Hypothalamus (tissue), 51 donors: ENCODE measurements at places on chromosomes 1 and 21.

GRCh38 chr21:44694776-44695175, 2.2 kb upstream of the KRTAP10-12 start:
- DNase-seq: no peak

DNA sequence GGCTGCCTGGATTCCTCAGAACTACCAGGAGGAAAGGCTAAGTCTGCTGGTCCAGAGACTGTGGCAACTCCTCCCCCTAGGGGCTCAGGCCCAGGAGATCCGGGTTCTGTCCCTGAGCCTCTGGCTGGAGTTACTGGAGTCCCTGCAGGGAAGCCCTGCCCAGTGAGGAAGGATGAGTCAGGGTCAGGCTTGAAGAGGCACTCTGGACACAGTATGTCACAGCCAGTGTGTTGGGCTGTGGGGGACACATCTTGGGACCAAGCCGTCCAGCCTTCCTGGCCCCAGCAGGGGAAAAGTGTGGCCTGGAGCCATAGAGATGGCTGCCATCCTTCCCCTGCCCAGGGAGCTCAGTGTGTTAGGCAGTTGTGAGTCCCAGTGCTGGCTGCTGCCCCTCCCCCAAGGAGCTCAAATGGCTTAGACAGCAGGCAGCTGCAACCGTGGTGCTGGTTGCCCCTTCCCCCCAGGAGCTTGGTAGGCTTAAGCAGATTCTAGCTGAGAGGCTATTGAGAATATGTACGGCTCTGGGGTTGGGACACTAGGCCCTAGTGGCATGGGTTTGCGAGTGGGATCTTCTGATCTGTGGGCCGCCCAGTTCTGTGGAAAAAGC, 28.2 kb upstream of the RABGAP1L start:
- DNase-seq: no peak

DNA sequence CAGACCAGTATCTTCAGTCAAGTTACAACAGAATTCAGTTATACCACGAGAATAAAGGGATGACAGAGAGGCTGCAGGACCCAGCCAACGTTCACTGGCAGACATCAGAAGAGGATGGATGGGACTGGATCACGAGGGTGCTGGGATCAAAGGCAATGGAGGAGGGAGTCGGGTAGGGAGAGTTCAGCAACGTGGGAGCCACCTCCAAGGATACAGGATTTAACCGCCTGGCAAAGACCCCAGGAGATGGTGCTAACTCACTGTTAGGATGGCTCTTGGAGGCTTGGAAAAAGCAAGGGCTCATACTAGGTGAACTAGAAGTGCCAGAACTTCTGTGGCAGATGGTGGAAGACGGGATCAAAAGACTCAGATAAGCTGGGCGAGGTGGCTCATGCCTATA, 99.1 kb upstream of the DISP3 start:
- no peak for DNase-seq

GRCh38 chr1:221089803-221090202, 210.6 kb downstream of the HLX start:
- DNase-seq: no peak

DNA sequence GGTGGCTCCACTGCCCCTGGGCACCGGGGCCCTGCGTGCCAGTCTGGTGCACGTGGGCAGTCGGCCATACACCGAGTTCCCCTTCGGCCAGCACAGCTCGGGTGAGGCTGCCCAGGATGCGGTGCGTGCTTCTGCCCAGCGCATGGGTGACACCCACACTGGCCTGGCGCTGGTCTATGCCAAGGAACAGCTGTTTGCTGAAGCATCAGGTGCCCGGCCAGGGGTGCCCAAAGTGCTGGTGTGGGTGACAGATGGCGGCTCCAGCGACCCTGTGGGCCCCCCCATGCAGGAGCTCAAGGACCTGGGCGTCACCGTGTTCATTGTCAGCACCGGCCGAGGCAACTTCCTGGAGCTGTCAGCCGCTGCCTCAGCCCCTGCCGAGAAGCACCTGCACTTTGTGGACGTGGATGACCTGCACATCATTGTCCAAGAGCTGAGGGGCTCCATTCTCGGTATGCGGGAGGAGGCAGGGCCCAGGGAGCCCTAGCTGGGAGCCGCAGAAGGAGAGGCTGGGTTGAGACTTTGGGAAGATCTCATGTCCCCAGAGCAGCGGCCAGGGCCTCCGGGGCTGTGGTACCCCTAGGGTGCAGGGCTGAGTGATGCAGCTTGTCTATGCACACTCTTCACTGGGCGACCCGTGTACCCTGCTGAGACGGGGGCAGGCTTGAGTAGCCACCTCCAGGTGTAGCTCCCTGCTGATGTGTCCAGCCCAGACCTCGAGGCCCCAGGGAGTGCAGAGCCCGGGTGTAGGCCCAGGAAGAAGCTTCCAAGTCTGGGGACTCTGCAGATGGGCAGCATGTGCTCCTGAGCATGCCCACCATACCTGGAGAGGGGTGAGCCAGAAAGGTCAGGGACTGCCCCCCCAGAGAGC, 1.8 kb downstream of the VWA1 start:
- DNase-seq: no peak

GRCh38 chr1:50262436-50262835, 153.7 kb downstream of the ELAVL4 start:
- no peak for DNase-seq

DNA sequence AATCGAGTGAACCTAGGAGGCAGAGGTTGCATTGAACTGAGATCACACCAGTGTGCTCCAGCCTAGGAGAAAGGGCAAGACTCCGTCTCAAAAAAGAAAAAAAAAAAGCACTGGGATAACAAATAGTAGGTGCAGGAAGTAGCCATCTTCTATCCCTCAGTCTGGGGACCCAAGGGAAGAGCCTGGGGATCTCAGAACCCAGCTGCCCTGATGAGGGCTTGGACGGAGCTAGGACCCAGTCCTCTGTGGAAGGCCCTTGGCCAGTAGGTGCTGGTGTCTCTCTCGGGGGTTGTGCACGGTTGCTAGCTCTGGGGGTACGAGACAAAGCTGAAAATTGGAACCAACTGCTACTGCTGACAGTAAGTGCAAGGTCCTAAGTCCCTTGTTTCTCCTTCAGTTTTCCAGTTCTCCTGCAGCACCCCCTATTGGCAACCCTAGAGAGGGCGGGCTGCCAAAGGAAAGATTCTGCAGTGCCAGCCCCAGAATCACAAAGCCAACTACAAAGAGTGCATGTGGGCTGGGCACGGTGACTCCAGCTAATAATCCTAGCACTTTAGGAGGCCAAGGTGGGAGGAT, 57.6 kb upstream of the KIF1B start:
- DNase-seq: peak; percentile 55

GRCh38 chr1:156927215-156928042, 7.0 kb downstream of the LRRC71 start:
- no peak for DNase-seq

DNA sequence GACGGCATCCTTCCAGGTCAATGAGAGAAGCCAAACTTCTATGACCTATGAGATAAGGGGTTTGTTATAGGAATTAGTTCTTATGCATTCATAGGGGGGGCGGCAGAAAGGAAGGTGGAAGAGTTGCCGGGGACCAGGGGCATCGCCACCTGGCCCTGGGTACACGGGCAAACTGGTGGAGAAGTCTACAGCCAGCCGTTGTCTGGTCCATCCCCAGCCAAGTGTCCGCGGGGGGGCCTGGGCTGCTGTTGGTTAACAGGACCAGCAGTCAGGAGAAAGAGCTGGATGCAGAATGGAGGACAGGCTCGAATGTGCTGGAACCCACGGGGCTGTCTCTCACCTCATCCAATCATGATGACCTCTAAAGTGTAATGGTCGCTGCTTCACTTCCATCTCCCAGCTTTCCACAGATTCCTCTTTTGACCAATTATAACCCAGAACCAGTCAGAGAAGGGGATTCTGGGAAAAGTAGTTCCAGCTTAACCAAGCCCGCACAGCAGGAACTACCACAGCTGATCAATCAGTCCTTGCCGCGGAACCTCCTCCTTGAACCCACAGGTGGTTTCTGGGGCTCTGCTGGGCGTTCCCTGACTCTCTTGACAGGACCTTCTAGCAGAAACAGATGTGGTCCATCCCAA, 17.8 kb downstream of the TMEM51 start:
- no peak for DNase-seq

DNA sequence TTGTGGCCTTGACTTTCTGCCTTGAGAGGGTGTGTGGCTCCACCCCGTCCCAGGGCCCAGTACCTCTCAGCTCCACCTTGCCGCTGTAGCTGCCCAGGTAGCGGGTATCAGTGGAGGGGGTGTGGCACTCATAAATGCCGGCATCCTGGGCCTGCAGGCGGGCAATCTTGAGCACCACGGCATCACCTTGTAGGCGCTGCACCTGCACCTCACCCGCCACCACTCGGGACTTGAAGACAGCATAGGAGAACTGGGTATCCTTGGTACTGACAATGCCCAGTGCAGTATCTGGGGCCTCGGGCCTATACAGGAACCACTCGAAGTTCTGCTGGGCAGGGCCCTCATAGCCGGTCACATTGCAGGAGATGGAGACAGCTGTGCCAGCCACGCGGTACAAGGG, 3.6 kb downstream of the IGSF8 start:
- no peak for DNase-seq

GRCh38 chr1:41874151-41874719, 44.5 kb downstream of the HIVEP3 start:
- no peak for DNase-seq

DNA sequence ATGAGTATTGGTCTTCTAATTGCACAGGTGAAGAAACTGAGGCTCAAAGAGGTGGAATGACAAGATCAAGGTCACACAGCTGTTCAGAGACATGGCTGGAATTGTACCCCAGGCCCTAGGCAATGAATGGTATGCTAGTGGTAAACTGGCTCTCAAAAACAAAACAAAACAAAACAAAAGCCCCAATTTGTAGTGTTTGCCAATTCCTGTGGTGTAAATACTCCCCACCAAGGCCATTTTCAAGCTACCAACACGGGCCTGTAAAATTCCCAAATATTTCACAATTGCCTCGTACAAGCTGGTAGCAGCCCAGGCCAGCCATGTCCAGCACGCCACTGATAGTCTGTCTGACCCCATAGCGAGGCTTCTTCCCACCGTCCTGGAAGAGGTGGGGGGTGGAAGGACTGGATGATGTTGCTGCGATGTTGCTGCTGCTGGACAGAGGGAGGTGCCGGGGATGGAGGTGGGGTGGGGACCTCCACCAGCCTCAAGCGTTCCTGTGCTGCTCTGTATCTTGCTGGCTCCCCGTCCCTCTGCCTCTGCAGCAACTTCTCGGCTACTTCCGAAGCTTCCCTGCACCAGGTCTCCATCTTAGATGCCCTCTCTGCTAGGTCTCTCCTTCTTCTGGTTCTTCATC, 62.2 kb upstream of the RUNX3 start:
- DNase-seq: no peak

DNA sequence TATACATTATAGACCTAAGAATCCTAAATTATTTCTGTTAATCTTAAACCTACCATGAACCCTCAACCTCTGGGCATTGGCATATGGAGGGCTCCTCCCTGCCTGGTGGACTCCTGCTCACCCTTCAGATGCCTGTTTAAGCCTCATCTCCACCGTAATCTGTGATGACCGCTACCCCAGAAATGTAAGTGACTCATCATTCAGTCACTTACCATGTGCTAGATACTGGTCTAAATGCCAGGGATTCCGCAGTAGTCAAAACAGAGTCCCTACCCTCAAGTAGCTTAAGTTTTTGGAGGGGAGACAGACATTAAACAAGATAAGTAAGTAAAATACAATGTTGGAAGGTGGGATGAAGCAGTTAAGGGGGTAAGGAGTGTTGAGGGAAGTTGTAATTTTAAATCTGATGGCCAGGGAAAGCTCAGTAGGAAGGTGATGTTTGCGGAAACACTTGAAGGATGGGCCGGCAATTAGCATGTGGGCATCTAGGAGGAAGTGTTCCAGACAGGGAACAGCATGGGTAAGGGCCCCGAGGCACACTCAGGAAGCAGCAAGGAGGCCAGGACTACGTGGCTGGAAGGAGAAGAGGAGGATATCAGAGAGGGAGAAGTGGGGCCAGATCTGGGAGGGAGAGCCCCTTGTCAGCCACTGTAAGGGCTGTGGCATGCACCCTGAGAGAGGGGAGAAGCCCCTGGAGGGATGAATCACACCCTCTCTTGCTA, 141.7 kb upstream of the HOOK1 start:
- no peak for DNase-seq

GRCh38 chr1:164576291-164577271, 17.6 kb downstream of the PBX1 start:
- no peak for DNase-seq

GRCh38 chr1:77100875-77101274, 118.4 kb downstream of the PIGK start:
- DNase-seq: no peak

GRCh38 chr1:99185196-99185595, 79.1 kb upstream of the PLPPR4 start:
- DNase-seq: no peak

- DNase-seq: no peak
These were observed 148.1 kb upstream of the RUNX1 start for GRCh38 chr21:35197191-35197590.

DNA sequence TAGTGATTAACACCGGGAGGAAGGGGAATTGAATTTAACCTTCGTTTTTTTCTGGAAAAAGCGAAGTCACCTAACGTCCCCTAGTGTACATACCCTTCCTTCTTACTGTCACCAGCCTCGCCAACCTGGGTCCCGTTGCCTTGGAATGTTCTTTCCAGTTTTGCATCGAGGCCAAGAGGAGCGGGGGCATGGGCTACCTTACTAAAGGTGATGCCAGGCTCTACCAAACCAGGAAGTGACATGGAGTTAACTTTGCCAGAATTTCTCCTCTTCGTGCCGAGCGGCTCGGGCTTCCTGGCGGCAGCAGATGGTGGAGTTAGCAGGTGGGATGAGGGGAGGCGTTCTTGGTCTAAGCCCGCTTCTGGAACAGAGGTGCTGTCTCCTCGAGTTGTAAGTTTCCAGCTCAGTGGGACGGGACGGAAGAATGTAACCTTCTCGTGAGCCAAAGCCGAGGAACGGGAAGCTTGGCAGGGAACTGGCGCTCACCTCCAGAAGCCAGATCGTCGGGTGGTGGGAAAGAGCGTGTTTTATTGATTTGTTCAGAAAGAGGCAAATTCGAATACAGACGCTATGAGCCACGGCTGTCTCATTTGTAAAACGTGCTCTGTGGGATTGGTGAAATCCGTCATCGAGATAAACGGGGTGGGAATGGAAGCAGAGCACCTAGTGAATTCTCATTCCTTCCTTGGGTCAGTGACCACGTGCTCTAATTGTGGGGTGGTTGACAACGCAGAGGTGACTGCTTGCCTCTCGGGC, 486 bp downstream of the NIPAL3 start:
- DNase-seq: no peak

- no peak for DNase-seq
These were observed 755 bp downstream of the SCMH1 start for GRCh38 chr1:41241354-41241748.

GRCh38 chr1:155522069-155522468, 40.5 kb downstream of the ASH1L start:
- no peak for DNase-seq

- no peak for DNase-seq
These were observed 152.1 kb upstream of the USP24 start for GRCh38 chr1:55367273-55367672.

- no peak for DNase-seq
These were observed 48.3 kb downstream of the ECE1 start for GRCh38 chr1:21241771-21242581.
